ENCODE measurements at places on chromosomes 4 and X.

GRCh38 chr4:7383266-7383665 lies 51.5 kb downstream of the PSAPL1 start:
- no peak for DNase-seq

DNA sequence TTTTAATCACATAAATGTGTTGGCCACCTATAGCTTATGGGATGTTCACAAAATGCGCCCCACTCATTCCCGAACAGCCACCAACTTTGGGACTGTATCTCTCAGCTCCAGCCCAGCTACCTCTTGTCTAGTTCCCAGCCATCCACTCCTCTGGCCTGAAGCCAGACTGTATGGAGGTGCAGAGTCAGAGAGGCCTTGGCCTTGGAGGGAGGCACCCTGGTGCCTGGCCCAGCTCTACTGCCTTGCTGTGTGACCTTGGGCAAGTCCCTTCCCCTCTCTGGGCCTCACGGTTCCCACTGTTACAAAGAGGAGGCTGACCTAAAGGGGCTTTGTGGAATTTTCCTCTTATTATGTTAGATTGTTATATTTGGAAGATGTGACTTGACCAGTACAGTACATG lies 13.9 kb downstream of the MAMLD1 start:
- no peak for DNase-seq

GRCh38 chrX:118928151-118928550 lies 46.3 kb upstream of the LONRF3 start:
- DNase-seq: no peak

DNA sequence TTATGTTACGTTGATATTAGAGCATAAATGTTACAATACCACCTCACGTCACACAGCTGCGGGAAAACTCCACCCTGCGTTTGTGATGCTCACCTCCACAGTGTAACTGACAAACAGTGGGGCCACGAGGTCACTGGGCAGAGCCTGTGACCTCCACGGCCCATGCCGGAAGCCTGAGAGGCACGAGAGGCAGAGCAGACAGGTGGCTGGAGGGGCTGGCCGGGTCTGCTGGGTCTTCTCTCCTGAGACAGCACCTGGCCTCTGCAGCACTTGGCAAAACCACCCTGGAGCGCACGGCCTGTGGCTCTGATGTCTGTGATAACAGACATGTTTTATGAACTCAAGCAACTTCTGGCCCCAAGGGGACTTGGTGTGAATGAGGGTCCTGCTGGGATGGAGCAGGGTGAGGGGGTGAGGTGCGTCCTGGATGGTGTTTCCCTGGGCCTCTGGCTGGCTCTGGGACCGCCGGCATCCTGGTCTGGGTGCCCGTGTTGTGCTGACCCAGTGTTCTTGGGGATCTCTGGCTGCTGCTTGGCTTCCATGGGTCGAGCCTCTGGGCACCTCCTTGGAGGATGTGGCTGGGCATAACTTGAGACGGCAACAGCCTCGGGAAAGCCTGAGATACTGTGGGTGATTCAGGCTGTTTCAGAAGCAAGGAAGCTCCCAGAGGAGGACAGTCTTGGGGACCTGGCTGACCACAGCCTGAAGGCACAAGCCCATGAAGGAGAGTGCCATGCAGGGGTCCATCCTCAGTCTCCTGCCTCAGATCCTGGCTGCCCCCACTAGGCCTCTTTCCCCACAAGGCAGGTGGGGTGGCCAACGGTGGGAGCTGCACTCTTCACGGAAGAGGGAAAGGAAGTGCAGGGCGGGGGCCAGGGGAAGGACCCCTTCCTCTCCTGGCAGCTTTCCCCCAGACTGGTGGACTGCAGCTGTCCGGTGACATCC lies 19.7 kb downstream of the RNF212 start:
- DNase-seq: no peak

GRCh38 chr4:4386296-4386735 lies 586 bp upstream of the NSG1 start:
- no peak for DNase-seq

- DNase-seq: no peak
Observed at GRCh38 chr4:136796953-136797352, 735.3 kb downstream of the PCDH18 start.

DNA sequence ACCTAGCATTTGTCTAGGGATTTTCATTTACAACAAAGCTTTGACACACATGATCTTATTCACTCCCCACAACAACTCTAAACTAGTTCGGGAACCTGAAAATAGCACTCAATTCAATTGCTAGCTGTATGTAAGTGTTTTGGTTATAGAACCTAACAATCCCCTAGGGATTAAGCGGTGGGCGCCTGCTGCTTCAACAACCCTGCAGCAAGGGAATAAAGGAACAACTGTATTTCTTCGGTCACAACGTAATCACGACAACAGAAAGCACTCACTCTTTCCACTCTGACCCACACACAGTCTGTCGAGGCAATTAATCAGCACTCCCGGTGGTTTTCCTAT lies 674 bp upstream of the DIAPH2 start:
- DNase-seq: no peak

DNA sequence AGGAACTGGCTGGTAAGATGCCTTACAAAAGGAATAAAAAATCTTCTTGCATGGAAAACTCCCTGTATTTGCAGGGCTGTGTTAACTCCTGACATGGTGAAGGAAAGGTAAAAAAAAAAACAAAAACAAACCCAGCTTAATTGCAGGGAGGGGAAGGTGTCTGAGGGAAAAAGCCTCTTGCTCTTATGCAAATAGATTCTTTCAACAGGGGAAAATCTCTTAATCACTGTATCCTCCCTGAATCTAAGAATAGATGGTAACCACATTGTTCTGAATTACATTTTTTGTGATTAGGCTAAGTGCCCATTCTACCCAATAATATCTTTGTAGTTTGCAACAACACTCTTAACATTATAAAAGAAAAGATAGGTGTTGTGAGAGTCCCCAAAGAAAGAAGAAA lies 172.6 kb downstream of the RBM46 start:
- DNase-seq: no peak

Measured in amygdala (tissue), 56 donors.